ENCODE measurements at places on chromosomes 5 and 9.

DNA sequence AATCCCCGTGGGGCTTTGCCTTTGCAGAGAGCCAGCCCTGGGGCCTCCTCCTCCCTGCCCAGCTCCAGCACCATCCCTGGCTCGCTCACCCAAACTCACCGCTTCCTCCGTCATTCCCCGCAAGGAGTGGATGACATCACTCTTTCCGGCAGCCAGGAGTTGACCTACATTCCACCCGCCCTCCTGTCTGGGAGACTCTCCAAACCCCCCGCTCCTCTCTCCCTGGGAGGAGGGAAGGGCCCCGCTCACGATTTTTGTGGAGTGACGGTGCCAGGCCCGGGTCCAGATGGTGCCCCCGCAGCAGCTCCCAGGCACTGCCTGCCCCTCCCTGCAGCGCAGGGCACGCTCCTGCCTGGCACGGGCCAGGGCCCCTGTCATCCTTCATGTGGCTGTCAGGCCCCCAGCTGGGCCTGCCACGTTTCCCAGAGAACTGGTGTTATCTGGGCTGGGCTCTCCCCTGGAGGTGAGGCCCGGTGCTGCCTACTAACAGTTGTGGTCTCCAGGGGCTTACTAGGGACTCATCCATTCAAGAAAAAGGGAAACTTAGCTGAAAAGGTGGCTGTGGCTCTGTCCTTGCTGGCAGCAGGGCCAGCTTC lies 52.3 kb downstream of the NTNG2 start:
- no peak for DNase-seq

GRCh38 chr5:59745415-59745863 lies 148.1 kb downstream of the PDE4D start:
- DNase-seq: no peak

- no peak for DNase-seq
Measured at GRCh38 chr9:94757158-94757557, 30.7 kb downstream of the AOPEP start.

DNA sequence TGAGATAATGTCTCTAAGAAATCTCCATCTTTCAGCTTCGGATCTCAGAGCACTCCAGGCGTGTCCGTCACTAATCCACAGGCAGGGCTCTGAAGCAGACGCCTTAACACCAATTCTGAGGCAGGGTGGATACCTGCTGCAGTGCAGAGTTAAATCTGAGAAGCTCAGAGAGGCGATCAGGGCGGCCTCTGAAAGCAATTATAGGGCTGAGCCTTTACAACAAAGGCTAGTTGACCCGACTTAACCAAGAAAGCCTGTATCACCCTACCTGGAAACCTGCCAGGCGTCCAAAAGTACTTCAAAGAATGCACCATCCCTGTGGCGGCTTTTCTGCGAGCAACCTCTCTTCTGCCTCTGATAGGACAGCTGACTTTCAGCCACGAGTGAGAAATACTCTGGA lies 134.8 kb upstream of the MSX2 start:
- no peak for DNase-seq

GRCh38 chr9:110828264-110828663 lies 159.7 kb downstream of the MUSK start:
- no peak for DNase-seq

DNA sequence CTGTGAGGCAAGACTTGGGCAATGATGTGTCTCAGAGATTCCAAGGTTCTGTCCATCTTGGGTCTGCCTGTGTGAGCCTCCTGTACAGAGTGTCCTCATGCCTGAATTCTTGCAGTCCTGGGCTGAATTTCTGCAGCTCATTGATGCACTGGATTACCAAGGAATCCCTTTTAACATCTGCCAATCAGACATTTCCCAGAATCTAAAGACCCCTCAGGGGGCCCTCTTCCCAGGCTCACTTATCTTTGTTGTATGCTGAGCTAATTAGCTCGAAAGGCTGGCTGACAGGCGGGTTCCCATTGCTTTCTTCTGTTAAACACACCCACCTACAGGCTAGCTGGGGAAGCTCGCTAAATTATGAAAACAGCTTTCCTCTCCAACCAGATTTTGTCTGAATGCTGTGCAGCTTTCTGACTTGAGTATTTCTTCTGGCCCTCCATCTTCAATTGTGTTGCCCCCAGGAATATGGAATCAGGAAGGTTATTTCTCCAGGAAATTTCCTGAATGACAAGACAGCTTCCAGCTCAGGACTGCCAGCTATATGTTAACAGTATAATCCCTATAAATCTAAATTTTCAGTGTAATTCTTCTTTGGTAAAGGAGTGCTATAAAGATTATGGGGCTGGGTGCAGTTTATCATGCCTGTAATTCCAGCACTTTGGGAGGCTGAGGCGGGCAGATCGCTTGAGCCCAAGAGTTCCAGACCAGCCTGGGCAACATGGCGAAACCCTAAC lies at the start of gene LIX1:
TSS of gene LIX1 (minus strand) at position 91 of the 734 bp plus-strand sequence. CDS start at position 56, 35 bp downstream.
- no peak for DNase-seq

DNA sequence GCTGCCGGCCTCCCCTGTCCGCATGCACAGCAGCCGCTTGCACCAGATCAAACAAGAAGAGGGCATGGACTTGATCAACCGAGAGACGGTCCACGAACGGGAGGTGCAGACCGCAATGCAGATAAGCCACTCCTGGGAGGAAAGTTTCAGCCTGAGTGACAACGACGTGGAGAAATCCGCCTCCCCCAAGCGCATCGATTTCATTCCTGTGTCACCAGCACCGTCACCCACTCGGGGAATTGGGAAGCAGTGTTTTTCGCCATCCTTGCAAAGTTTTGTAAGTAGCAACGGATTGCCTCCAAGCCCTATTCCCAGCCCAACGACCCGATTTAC lies 75.3 kb downstream of the PIP5K1B start:
- DNase-seq: no peak

DNA sequence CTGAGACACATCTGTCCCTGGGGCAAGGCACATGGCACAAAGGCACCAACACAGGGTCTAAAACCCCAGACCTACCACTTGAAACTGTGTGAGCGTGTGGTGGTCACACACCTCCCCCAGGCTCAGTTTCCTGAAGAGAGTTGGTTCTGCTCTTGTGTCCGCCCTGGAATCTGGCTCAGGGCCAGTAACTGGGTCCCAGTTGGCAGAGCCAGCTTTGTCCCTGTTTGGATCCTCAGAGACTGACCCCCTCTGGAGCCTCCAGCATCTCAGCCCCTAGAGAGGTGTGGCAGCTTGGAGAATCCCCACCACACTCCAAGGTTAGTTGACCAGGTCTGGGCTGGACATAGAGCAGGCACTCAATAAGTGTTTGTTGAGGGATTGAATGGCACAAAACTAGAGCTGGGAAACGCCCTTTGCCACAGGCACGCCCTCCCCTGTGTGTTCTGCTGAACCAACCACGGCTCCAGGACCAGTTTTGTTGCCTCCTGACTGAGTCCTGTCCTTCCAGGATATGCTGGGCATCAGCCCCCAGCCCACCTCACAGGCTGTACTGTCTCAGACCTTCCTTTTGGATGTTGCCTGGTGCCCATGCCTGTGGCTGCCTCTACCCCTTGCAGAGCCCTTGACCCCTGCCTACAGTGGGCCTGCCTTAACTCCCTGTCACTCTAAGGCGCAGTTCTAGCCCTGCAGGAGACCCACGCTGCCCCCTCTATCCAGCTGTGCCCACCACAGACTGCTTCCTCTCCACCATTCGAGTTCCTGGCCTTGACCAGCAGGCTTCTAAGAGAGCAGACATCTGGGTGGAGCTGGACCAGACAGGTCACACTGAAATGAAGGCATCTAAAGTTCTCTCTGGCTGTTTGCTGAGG lies 3.8 kb upstream of the PDLIM4 start:
- DNase-seq: no peak

DNA sequence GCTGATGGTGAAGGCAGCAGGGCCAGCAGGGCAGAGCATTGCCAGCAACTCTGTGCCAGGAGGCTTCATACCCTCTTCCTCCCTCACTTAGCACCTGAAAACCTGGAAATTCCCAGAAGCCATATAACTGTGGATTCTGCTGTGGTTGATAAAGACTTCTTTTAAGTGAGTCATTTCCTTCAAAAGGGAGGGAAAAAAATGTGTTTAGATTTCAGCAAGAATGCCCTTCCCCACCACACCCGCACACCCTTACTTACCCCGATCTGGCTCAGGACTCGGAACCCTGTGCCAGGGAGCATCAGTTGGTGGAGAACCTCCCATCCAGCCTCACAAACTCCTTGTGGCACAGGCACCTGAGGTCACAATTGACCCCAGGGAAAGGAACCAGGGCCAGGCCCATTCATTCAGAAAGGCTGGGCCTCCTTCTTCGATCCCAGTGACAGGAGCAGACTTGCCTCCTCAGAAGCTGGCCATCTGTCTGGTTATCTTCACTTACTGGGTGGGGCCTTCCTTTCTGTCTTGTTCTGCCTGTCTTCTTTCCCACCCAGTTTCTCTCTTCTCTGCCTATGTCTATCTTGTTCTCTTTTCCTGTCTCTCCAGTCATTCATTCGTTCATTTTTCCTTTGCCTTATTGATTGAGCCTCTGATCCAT lies 62.6 kb downstream of the PLAC8L1 start:
- DNase-seq: no peak

GRCh38 chr9:94213511-94214124 lies 45.5 kb upstream of the ZNF169 start:
- peak; percentile 69 for DNase-seq

GRCh38 chr9:131656356-131657036 lies 83.4 kb downstream of the RAPGEF1 start:
- DNase-seq: no peak

DNA sequence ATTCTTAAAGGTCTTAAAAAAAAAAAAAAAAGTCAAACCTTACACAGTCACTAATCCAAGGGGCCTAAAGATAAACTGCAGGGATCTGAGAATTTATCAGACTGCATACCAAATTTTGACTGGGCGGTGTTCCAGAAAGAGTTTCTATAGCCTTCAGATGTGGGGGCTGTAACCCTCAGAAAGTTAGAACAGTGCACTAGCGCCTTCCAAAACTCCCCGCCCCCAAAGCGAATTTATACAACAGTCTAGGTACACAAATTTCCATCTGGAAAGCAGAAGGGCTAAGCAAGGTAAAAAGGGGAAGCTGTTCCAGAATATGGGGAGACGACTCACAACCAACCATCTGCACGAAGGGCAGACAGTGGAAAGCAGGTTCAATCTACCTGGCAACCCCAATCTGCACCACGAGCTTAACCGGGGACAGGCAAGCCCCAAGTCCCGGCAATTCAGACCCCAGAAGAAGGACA lies 813 bp downstream of the ERMP1 start:
- DNase-seq: no peak

GRCh38 chr5:117859176-117859575 lies 1129.2 kb downstream of the DTWD2 start:
- no peak for DNase-seq

GRCh38 chr5:139698490-139699146 lies 50.5 kb downstream of the CXXC5 start:
- peak; percentile 70 for DNase-seq

DNA sequence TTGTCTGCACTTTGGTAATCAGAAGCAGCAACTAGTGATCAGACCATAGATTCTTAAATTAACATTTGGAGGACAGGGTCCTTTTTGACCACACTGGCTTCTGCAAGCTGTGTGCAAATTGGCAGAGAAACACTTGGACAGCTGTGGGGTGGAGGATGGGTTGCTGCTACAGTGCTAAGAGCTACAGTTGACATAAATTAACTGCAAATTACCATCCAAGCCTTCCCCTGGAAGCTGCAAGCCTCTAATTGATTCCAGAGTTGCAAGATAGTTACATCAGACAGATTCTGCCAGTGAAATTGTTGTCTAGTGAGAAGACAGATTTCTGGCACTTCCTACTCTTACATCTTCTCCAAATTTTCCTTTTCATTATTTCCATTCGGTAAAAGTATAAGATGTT lies 517.7 kb downstream of the DIRAS2 start:
- no peak for DNase-seq

- no peak for DNase-seq
Measured at GRCh38 chr5:81235287-81236072, 2.4 kb downstream of the CKMT2 start.

GRCh38 chr9:98869078-98869745 lies 61.7 kb downstream of the GALNT12 start:
- DNase-seq: no peak

DNA sequence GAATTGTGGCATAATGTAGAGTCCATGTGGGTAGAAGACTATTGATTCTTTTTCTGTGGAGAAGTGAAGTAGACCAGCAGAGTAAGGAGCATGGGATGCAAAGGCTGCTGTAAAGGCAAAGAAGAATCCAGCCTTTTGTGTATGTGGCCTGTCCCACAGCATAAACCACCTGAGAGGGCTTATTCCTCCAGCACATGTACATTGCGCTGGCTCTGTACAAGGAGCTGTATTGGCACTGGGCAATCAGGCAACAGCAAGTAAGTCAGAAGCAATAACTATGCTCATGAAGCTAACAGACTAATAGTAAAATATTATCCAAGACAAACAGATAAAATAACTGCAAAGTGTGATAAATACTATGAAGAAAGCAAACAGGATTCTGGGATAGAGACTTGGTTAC lies 86.2 kb downstream of the LURAP1L start:
- no peak for DNase-seq

DNA sequence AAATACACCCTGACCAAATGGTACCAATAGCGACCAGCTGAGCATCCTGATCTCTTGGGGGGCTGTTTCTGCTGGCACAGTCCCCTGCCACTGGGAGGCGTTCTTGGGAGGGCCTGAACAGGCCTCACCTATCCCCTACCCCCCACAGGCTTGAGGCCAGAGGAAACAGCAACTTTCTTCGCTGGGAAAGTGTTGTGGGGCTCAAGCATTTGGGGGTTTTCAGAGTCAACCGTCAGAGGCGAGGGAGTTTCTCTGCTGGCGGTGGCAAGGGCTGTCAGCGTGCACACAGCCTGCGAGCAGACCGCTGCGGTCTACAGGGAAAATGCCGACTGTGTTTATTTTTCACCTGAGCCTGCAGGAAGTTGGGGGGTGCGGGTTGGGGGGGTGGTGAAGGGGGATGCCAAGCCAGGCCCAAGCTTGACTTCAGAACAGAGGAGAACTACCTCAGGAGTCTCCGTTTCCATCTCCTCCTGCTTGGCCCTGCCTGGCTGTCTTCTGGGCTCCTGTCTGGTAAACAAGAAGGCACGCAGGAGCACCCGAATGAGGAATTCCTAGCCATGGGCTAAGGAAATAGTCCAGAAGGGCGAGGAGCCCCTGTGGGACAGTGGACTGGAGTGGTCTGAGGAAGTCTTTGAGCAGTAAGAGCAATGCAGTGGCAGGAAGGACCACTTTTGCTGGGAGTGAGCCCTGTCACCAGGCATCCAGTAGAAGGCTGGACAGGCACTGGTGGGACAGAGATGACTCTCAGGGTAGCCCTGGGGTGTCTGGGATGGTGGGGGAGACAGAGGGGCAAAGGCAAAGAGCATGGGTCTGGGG lies 18.1 kb downstream of the TCF7 start:
- no peak for DNase-seq

- DNase-seq: no peak
Measured at GRCh38 chr5:9713356-9713755, 83.2 kb upstream of the TAS2R1 start.

GRCh38 chr5:143194206-143194605 lies 209.3 kb downstream of the NR3C1 start:
- no peak for DNase-seq

GRCh38 chr5:130836729-130837649 lies 328.1 kb downstream of the HINT1 start:
- DNase-seq: no peak

DNA sequence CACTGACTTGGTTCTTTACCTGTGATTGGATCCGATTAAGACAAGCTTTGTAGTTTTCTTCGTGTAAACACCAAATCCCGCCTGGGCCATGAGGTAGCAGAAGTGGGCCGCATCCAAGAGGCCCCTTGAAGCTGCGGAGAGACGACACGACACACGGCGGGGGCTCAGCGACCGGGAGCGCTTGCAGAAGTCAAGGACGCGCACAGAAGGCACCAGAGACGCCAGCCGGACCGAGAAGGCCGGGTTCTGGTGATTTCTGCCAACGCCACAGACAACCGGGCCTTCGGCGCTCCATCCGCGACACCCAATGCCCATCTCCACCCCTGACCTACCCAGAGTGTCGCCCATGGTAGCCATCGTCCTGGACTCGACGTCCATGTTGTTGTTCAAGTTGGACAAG lies 19.8 kb upstream of the INPP5E start:
- no peak for DNase-seq

Data from liver (tissue), 10 donors.